ENCODE measurements at places on chromosomes 11 and 22. TPM values are rescaled to one million over a fixed set of nuclear protein-coding genes. Genes with fewer than 3 reads are reported as not detected.

Gene SLC37A2
- total RNA-seq: 10.3 TPM

Gene SLC5A4
- total RNA-seq: 0.79 TPM

Gene IMMP1L
- 20.9 TPM for total RNA-seq

Gene DEFB131B
- not detected for total RNA-seq

Gene NXPE2
- 0.20 TPM for total RNA-seq

Gene CECR2
- 2.8 TPM for total RNA-seq

Gene NFAM1
- 1.2 TPM for total RNA-seq

Gene C11orf97
- not detected for total RNA-seq

Gene VSIG10L2
- 0.39 TPM for total RNA-seq

Gene YPEL4
- 1.1 TPM for total RNA-seq

Gene RHBDD3
- 9.0 TPM for total RNA-seq

Data from skin of body (tissue), 3 donors.